ENCODE measurements at places on chromosomes 5 and 9.
A peak's percentile ranks its signal among the peaks of the same experiment; 100 is the strongest.

DNA sequence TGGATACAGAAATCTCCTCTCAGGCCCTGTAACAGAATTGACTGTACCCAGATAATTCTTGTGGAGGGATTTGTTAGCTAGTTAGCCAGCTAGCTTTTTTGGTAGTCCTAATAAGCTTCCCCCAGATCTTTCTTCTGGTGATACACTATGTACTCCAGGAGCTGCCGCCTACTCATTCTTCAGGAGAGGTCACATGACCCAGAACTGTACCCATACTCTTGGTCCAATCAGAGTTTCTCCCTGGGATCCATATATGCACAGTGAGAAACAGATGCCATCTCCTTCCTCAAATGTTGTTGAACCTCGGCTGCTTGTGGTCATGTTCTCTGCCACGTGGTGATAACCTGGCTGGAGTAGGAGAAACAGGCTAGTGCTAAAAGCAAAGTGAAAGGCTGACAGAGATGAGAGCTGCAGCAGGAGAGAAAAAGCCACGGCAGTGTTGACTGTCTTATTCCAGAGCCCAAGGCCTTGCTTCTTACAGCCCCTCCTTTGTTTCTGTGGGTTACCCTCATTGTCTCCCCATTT is 123.0 kb upstream of the RFX3 start:
- no peak for DNase-seq

DNA sequence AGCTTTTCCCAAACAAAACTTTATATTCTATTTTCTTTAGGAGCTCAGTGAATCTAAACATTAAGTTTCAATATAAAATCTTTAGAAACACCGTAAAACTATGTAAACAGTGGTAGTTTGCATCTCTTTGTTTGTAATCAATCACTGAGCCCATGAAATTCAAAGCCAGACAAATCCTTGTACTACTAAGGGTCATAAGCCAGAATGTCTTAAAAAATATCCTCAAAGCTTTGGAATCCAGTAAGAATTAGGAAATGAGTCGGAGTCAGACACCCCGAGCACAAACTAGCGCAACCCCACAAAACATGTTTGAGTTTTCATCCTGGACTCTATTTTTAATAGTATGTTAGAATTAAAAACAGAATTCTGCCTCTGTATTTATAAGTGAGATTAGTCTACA is 153.8 kb downstream of the HSPA4 start:
- DNase-seq, result no peak

- no peak for DNase-seq
These were observed 10.3 kb upstream of the NME5 start for GRCh38 chr5:138149530-138149929.

DNA sequence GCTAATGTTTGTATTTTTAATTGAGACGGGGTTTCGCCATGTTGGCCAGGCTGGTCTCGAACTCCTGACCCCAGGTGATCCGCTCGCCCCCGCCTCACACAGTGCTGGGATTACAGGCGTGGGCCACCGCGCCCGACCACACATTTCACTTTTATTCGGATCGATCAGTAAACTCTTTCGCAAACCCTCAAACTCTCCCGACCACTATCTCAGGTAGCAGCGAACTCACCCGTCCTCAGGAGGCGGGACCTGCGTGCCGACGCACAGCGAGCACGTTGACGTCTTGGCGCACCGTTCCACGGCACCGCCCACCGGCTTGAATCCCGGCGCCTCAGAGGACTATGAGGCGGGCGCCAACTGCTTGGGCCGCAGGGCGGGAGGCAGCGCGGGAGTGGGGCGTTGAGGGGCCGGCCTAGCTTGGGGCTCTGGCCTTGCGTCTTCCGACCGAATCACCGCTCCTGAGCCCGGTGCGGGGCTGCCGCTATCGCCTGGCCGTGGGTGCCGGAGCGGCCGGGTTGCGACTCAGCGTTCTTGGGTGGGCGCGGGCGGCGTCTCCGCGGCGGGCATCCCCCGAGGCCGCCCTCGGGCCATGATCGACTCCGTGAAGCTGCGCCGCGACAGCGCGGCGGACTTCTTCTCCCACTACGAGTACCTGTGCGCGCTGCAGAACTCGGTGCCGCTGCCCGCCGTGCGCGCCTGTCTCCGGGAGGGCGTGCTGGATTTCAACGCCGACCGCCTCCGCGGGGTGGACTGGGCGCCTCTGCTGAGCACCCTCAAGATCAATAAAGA is at the start of gene CEP78:
Gene CEP78 (plus strand): TSS at position 314 of the 789 bp plus-strand sequence. CDS start 276 bp downstream, at position 590.
- DNase-seq, result peak; percentile 94

DNA sequence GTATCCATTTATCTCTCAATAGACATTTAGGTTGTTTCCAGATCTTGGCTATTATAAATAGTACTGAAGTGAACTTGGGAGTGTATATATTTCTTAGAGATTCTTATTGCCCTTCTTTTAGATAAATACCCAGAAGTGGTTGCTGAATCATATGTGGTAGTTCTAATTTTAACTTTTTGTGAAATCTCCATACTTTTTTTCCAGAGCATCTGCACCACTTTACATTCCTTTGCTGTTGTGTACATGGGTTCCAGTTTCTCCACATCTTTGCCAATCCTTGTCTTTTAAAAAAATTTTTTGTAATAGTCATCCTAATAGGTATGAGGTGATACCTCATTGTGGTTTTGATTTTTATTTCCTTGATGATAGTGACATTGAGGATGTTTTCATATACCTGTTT is 303.7 kb downstream of the CCDC171 start:
- DNase-seq, result no peak

Data from A549 (cell line).